Fibroblast of the aortic adventitia (primary cell): ENCODE measurements at places on chromosomes 3 and 15. TPM values are rescaled to one million over a fixed set of nuclear protein-coding genes. Genes with fewer than 3 reads are reported as not detected.

MNS1 gene
- total RNA-seq: 3.8 and 7.0 TPM in 2 replicates

DNA sequence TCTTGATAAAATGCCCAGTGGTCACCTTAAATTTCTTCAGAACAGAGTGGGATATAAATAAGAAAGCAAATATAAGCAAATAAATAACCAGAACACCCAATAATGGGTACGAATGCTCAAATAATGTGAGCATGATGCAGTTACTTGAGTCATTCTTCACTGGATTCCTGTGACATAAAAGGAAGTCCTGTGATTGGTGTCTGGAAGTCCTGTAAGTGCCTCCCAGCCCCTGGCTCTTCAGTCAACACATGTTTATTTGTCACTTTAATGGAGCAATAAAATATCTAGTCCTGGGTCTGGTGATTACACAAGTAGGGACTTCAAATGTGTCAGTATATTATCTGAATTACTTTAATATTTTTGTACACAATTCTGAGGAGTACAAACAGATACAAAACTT, 30.4 kb downstream of the TMEM212 start:
- DNase-seq: peak; percentile 29

- DNase-seq: peak; percentile 53
These were observed 469.6 kb upstream of the DPPA4 start for GRCh38 chr3:109806929-109807328.

DNA sequence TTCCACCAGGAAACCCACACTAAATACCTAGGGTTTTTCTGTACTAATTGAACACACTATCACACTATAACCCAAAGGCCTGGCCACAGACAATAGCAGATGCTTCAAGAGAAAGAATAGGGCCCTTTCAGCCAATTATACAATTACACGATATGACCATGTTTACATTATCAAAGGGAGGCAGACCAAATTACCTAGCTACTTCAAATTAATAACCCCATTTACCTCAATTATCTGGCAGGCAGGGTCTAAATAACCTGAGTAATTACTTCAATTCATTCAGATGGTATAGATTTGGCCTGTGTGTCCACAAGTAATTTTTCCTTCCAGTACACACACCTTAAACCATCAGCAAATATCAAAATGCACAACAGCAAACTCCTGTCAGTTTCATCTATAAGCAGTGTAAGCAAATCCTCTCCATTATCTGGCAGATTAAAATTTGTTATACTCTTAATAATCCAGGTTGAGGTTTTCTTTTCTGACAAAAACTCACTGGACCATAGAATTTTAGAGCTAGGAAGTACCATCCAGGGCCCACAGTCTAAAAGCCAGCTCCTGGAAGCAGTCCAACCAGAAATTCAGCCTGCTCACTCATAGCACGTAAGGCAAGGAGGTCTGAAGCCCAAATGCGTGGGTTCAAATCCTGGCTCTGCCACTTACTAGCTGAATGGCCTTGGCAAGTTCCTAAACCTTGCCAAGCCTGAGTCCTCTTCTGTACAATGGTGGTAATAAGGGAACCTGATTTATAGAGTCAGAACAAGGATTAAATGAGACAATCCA, 51.8 kb downstream of the RFTN1 start:
- no peak for DNase-seq

- no peak for DNase-seq
These were observed 56.1 kb upstream of the CMSS1 start for GRCh38 chr3:99761415-99762165.

- DNase-seq: no peak
These were observed 112.2 kb upstream of the ABHD17C start for GRCh38 chr15:80582816-80583423.
